ENCODE measurements at places on chromosomes 1 and 21. TPM values are rescaled to one million over a fixed set of nuclear protein-coding genes. Genes with fewer than 3 reads are reported as not detected.

ECM1 gene
- 192 TPM for total RNA-seq

VWA5B1 gene
- total RNA-seq, result not detected

ZNF593OS gene
- not detected for total RNA-seq

RHBG gene
- total RNA-seq, result not detected

GABRD gene
- 0.16 TPM for total RNA-seq

TACSTD2 gene
- total RNA-seq, result not detected

BEST4 gene
- total RNA-seq, result not detected

MAP3K6 gene
- 6.4 TPM for total RNA-seq

FMO1 gene
- total RNA-seq, result not detected

E2F2 gene
- total RNA-seq, result 4.1 TPM

ELAPOR1 gene
- total RNA-seq, result not detected

LCE6A gene
- total RNA-seq, result not detected

ARHGAP30 gene
- total RNA-seq, result not detected

SRSF11 gene
- 77.3 TPM for total RNA-seq

FCRL4 gene
- not detected for total RNA-seq

C1orf56 gene
- 17.9 TPM for total RNA-seq

GNG12 gene
- total RNA-seq, result 360 TPM

COL11A1 gene
- 0.26 TPM for total RNA-seq

NBPF6 gene
- not detected for total RNA-seq

PPFIA4 gene
- 4.8 TPM for total RNA-seq

FAM229A gene
- 0.74 TPM for total RNA-seq

PTGFR gene
- total RNA-seq, result 0.03 TPM

MYOC gene
- total RNA-seq, result not detected

BNIPL gene
- 0.11 TPM for total RNA-seq

CAPZA1 gene
- total RNA-seq, result 146 TPM

ANKRD35 gene
- not detected for total RNA-seq

TRIM62 gene
- 13.5 TPM for total RNA-seq

HTR6 gene
- total RNA-seq, result 0.16 TPM

LCE2B gene
- not detected for total RNA-seq

SPRR3 gene
- total RNA-seq, result not detected

SLC25A34 gene
- 1.3 TPM for total RNA-seq

MARK1 gene
- total RNA-seq, result 2.6 TPM

ADAM30 gene
- total RNA-seq, result not detected

ALPL gene
- 0.29 TPM for total RNA-seq

FAM131C gene
- 0.26 TPM for total RNA-seq

RNU1-3 gene
- not detected for total RNA-seq

GDAP2 gene
- 18.3 TPM for total RNA-seq

NCAM2 gene
- total RNA-seq, result 5.2 TPM

LCE1C gene
- not detected for total RNA-seq

FGR gene
- not detected for total RNA-seq

Measured in SK-MEL-5 (cell line).